ENCODE measurements at places on chromosomes 13 and 19.
A peak's percentile ranks its signal among the peaks of the same experiment; 100 is the strongest.

GRCh38 chr19:13031917-13032623 lies 36.8 kb downstream of the NFIX start:
- no peak for DNase-seq
- no peaks in the 10 kb centered on the region for H3K36me3 ChIP-seq
- H3K27ac ChIP-seq: no peak overlapping the region
- H3K27me3 ChIP-seq: no peaks in the 10 kb centered on the region

GRCh38 chr13:95704510-95704909 lies 27.6 kb downstream of the DNAJC3 start:
- no peak for DNase-seq
- no peak overlapping the region for H3K27ac ChIP-seq
- no peaks in the 10 kb centered on the region for H3K36me3 ChIP-seq
- H3K4me1 ChIP-seq: no peaks in the 10 kb centered on the region

DNA sequence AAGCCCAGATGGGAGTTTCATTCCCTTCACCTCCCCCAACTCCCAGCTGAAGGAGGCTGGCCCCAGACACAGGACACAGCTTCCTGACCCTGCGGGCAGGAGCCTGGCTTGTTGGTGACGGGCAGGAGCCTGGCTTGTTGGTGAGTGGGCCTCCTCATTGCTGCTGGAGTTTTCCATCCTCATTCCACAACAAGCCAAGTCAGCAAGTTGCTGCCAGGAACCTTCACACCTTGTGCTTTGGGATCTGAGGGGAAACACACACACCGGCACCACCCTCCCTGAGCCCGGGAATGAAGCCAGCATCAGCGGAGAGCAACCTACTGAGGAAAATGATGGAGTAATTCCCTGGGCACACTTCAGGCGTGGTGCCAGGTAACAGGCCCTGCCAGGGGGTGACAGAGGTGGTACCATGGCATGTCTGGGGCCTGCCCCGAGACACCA lies 74.9 kb downstream of the ALOX5AP start:
- H3K4me3 ChIP-seq: no peak overlapping the region
- H3K4me1 ChIP-seq: no peaks in the 10 kb centered on the region

GRCh38 chr19:31387717-31388301 lies 38.6 kb upstream of the TSHZ3 start:
- H3K36me3 ChIP-seq: no peaks in the 10 kb centered on the region
- H3K27me3 ChIP-seq: no peaks in the 10 kb centered on the region
- no peak for DNase-seq
- H3K4me1 ChIP-seq: no peaks in the 10 kb centered on the region

- peaks cover 6% of the 10 kb centered on the region for H3K27me3 ChIP-seq
- H3K27ac ChIP-seq: no peak overlapping the region
- no peak for DNase-seq
- no peak overlapping the region for H3K4me3 ChIP-seq
- H3K4me1 ChIP-seq: no peaks in the 10 kb centered on the region
- no peaks in the 10 kb centered on the region for H3K36me3 ChIP-seq
Observed at GRCh38 chr19:34485831-34486230, 4.3 kb downstream of the WTIP start.

DNA sequence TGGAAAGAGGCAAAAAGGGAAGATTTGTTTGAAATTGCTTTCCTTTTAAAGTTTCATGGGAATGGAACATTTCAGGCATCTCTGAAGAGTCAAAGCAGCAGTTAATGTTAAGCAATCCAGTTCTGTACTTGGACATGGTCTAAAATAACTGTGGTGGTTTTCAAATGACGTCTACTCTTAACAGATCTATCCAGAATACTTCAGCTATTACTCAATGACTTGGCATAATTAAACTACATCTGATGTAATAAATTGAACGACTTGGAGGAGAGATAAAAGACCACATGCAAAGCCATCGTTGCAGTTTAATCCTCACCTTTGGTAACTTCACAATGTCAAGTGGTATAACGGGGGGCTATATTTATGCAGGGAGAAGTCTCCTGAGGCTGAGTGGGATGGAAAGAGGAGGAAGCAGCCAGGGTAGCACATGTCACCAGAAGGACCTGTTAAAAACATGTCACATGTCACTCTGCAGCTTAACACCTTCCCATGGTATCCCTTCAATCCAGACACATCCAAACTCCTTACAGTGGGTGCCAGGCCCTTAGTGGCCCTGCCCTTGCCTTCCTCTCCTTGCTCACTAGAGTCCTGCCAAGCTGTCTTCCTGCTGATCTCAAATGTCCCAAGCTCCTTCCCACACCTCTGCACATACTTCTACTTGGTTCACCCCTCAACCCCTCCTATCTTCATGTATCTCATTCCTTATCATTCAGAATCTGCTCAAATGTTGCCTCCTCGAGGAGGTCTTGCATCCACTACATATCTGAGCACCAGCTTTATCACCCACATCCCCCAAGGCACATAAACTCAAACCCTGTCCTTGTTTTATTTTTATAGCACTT lies 327.8 kb downstream of the SUCLA2 start:
- H3K4me1 ChIP-seq: no peaks in the 10 kb centered on the region
- DNase-seq: no peak
- no peaks in the 10 kb centered on the region for H3K27me3 ChIP-seq
- no peak overlapping the region for H3K4me3 ChIP-seq

DNA sequence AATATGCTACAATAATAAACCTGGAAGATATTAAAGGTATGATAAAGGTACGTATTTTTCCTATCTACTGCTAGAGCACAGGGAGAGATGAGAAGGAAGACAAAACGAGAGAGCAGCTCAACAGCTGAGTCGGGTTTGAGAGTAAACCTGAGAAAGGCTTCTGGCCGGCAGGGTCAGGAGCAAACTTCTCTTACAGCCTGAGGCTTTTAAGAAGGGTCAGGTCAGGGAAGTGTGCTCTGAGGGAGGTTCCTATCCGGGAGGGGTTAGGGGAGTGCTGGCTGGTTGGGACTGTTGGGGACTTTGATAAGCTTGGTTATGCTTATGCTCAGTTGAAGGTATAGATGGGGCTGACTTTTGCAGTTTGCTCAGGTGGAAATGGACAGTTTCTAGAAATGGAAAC lies 77.7 kb upstream of the PRR20A start:
- no peak for DNase-seq
- H3K27me3 ChIP-seq: no peaks in the 10 kb centered on the region
- no peak overlapping the region for H3K4me3 ChIP-seq
- no peaks in the 10 kb centered on the region for H3K4me1 ChIP-seq

- no peaks in the 10 kb centered on the region for H3K36me3 ChIP-seq
- peak overlapping the region; percentile 28 for H3K27ac ChIP-seq
- H3K4me1 ChIP-seq: no peaks in the 10 kb centered on the region
Observed at GRCh38 chr19:39031368-39032062, 834 bp downstream of the FBXO27 start.

DNA sequence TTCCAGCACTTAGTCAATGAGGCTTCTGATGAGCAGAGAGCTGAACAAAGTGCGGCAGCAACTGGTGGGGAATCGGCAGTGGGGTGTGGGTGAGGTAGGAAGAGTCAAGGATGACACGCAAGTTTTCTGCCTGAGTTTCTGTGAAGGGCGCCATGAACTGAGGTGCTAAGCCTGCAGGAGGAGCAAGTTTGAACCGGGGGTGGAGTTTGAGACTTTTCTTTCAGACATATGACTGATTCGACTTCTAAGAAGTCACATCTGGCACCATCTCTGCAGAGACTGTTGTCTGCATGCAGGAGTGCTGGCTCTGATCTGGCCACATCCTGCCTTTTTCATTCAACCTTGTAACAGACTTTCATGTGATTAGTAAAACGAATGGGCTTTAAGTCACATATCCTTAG lies 14.8 kb upstream of the GPI start:
- peak; percentile 69 for DNase-seq
- H3K4me1 ChIP-seq: no peaks in the 10 kb centered on the region
- H3K36me3 ChIP-seq: no peaks in the 10 kb centered on the region
- no peaks in the 10 kb centered on the region for H3K27me3 ChIP-seq

DNA sequence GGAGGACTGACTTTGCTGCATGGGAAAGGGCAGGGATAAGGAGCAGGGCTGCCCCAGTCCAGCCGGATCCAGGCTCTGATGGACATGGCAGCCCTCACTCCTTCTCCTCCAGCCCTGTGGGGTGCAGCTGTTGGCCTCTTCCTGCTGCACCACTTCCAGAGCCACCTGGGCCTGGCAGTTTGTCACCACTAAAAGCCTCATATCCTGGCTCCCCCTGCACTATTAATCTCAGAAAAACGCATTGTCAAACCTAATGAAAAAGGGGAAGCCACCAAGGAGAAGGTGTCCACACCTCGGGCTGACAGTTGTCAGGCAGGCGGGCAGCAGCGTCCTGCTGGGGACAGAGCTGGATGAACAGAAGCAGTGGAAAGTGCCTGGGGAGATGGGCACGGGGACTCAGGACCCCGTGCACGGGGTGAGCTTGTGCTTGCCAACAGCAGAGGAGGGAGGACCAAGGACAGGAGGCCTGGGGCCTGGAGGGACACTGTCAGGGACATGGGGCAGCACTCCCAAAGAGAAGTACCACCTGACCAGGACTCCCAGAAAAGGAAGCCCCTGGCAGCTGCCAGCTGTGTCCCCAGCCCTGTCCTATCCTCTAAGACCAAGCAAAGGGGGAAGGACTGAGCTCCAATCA lies 151.1 kb upstream of the TSHZ3 start:
- no peak overlapping the region for H3K27ac ChIP-seq
- no peak for DNase-seq
- H3K27me3 ChIP-seq: no peaks in the 10 kb centered on the region
- no peaks in the 10 kb centered on the region for H3K4me1 ChIP-seq

DNA sequence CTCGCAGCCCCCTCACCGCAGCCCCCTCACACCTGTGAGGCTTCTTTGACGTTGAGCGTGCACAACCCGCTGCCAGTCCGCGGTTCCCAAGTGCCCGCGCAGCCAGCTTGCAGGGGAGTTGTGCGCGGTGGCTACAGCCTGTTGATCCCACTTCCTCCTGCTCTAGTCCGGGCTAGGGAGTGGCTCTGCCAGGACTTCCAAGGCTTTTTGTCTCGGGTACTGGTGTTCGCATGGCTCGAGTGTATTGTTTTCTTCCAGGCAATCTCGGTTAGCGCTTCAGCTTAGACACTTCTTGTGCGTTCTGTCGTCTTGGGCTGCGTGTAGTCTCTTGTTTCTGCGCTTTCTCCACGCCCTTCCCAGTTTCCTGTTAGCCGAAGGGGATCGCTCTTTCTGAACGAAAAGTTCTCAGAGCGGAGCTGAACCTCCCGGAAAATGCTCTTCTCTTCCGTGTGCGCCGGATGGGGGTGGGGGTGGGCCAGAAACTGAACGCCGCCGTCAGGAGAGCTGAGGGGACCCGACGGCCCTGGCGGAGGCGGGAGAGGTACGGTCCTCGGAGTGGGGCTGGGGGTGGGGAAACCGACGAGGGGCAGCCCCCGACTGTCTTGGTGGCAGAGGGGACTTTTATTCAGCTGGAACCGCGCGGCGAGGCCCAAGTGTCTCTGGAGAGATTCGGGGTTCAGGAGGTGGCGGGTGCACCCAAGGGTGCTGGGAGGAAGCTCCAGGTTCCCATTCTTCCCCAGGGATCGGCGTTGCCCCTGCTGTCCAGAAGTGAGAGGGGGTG lies 697 bp upstream of the DGKH start:
- no peaks in the 10 kb centered on the region for H3K4me1 ChIP-seq
- DNase-seq: peak; percentile 75
- H3K4me3 ChIP-seq: peak overlapping the region; percentile 76
- H3K27ac ChIP-seq: peak overlapping the region; percentile 85

- H3K4me3 ChIP-seq: no peak overlapping the region
- H3K27ac ChIP-seq: no peak overlapping the region
- no peak for DNase-seq
- H3K4me1 ChIP-seq: no peaks in the 10 kb centered on the region
- no peaks in the 10 kb centered on the region for H3K27me3 ChIP-seq
Observed at GRCh38 chr13:106819413-106820180, 251.7 kb upstream of the ARGLU1 start.

DNA sequence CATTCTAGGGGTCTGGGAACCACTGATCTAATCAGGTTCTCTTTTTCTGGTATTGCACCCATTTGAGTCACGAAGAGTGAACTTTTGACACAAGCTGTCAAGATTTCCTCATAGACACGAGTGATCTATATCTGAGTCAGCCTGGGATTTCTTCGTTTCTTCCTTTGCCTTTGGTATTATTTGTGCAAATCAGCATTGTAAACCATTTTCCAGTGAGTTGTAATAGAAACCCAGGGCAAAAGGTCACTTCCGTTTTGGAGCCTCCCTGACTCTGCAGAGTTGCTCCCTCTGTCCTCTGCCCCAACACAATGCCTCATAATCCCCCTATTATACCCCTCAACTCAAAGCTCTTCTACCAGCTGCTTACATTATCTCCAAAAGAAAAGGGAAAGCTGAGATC lies 615.1 kb downstream of the EFNB2 start:
- H3K4me3 ChIP-seq: no peak overlapping the region
- no peaks in the 10 kb centered on the region for H3K27me3 ChIP-seq
- H3K27ac ChIP-seq: peak overlapping the region; percentile 81
- no peaks in the 10 kb centered on the region for H3K36me3 ChIP-seq

DNA sequence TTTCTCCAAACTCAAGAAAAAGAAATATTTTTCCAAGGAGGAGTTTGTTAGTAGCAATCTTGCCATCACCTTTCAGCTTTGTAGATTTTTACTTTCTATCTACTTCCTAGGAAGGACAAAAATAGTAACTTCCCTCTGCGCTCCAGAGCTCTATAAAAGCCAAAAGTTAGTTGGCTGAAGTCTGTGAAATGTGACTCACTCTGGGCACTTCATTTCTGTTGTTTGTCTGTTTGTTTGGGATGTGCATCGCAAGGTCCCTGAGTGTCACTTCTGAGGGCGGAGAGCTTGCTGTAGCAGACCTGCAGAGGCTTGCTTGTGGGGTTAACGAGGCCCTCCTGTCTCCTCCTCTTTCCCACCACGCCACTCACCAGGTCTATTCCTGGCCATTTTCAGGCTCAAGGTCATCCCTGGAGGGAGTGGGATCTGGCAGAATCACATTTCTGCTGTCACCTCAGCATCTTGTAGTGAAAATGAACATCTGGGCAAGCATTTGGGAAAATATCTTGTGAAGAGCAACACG lies 307.6 kb downstream of the GPC6 start:
- H3K4me1 ChIP-seq: no peaks in the 10 kb centered on the region
- no peak overlapping the region for H3K27ac ChIP-seq
- peak; percentile 31 for DNase-seq
- no peaks in the 10 kb centered on the region for H3K27me3 ChIP-seq
- no peak overlapping the region for H3K4me3 ChIP-seq
- no peaks in the 10 kb centered on the region for H3K36me3 ChIP-seq

DNA sequence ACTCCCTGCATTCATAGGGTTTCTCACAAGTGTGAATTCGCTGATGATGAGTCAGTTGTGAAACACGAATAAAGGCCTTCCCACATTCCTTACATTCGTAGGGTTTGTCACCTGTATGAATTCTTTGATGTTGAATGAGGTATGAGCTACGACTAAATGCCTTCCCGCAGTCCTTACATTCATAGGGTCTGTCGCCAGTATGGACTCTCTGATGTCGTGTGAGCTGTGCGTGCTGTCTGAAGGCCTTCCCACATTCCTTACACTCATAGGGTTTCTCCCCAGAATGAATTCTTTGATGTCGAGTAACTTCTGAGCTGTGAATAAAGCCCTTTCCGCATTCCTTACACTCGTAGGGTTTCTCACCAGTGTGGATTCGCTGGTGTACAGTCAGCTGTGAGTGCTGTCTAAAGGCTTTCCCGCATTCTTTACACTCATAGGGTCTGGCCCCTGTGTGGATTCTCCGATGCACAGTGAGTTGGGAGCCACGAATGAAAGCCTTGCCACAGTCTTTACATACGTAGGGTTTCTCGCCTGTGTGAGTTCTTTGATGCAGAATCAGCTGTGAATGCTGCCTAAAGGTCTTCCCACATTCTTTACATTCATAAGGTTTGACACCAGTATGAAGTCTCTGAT lies 30.5 kb upstream of the COX7A1 start:
- H3K27ac ChIP-seq: no peak overlapping the region
- DNase-seq: no peak
- H3K27me3 ChIP-seq: no peaks in the 10 kb centered on the region
- no peak overlapping the region for H3K4me3 ChIP-seq

GRCh38 chr19:4456476-4456842 lies 1.1 kb downstream of the UBXN6 start:
- H3K27ac ChIP-seq: peak overlapping the region; percentile 89
- H3K4me3 ChIP-seq: peak overlapping the region; percentile 81
- H3K36me3 ChIP-seq: no peaks in the 10 kb centered on the region
- peaks cover 9% of the 10 kb centered on the region for H3K4me1 ChIP-seq
- H3K27me3 ChIP-seq: no peaks in the 10 kb centered on the region
